Activated T-helper 1 cell treated with anti-CD3 and anti-CD28 coated beads, Interleukin-2, amount 50 U/mL, for 16 hours (primary cell): ENCODE measurements at places on chromosomes 11 and 22.

DNA sequence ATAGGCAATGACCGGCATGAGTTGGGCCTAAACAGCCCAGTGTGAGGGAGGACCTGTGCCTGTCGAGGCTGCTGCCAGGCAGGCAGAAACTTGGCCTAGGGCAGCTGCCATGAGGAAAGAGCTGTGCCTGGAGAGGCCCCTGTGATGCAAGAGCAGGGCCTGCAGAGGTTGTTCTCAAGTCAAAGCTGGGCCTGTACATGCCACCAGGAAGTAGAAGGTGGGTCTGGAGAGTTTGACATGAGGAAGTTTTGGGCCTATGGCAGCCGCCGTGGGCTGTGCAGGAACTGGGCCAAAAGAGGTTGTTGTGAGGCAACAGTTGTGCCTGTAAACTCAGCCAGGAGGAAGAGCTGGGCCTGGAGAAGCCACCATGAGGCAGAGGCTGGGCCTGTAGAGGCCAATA, 43.2 kb downstream of the OR4C45 start:
- no peak for DNase-seq

DNA sequence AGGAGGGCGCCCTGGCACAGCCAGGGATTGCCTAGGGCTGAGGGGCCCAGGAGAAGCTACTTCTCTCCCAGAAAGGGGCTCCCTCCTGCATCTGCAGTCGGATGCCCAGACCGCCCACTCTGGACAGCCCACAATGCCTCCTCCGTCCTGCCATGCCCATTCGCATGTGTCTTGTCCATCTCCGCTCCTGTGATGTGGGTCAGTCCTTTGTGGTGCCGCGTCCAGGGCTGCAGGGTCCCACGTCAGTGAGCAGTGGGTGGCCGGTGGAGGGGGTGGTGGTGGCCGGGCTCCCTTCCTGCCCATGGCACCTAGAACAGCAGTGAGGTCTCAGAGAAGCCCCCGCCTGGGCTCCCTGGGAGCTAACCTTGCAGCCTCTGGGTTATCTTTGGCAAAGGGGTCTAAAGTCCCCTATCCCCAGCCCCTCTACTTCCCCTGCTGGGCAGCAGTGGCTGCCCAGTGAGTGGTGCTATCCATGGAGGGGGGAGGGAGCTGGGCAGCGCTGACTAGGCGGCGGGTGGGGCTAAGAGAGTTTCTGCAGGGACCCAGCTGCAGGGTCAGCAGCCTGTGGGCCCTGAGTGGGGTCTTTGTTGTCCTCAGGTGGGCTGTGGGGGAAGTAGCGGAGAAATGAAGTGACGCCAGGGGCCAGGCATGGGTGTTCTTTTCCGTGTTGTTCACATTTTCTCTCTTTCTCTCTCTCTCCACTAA, 41.1 kb downstream of the KCNC1 start:
- DNase-seq: no peak

GRCh38 chr22:20577549-20577975, 70.2 kb downstream of the MED15 start:
- DNase-seq: no peak

DNA sequence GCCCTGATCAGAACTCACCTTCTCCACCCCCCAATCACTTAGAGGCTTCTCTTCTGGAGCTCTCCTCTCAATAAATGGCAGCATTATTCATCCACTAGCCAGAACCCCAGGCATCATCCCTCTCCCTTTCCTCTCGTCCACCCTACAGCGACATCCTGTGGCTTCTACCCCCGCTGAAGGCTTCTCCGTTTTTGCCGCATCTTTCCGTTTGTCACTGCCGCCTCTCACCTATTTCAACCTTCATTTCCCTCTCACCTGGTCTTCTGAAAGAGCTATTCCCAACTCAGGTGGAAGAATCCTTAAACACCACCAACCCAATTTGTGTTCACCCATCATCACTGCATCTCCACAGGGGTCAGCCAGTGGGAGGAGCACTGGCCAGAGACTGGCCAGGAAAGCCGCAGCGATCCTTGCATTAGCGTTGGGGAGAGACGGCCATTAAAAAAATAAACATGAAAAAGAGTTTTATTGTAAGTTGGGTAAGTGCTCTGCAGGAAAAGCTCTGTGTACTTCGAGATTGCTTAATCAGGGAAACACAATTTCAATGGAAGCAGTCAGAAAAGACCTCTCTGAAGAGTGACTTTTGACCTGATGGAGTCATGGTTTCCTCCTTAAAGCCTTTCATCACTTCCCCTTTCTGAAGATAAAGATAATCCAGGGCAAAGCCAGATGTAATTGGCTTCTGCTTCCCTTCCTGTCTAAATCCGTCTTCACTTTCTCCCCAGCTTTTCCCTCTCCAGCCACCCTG, 36.7 kb downstream of the SPATA19 start:
- DNase-seq: no peak
